Inflammatory macrophage treated with lipopolysaccharide for 4 hours (primary cell): ENCODE measurements at places on chromosomes 4 and X.

DNA sequence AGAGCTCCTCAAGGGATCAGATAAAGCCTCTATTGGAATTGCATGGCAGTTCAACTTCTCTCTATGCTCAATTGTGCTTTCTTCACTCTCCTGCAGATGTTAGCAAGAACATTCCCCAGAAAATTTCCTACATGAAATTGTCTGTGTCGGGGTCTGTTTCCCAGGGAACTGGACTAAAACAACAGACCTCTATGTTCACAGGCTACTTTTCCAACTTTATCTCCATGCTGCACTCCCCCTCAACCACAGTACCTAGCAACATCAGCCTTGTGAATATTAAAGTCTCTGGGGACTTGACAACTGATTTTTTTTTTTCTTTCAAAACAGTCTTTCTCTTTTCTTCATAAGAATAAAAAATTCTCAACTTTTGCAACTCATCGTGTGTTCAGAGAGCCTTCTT, 1470.8 kb upstream of the ADGRL3 start:
- no peak for DNase-seq

DNA sequence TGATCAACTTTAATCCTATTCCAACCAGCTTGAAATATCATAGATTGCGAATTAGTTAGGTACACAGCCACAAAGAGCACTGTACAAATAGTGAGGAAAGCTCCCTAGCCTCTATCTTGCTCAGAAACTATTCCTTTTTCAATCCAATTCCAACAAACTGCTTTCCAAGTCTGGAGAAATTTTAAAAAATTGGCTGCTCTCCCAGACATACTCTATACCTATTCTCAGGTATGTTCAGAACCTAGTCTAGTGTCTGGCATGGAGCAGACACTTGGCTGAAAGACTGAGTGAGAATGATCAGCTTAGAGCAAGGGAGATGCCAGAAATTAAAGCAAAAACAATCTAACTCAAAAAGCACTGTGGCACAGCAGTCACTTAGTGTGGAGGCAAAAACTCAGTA, 105.9 kb downstream of the SLC10A7 start:
- no peak for DNase-seq

- no peak for DNase-seq
These were observed 70.5 kb downstream of the GRIA2 start for GRCh38 chr4:157291071-157291470.

DNA sequence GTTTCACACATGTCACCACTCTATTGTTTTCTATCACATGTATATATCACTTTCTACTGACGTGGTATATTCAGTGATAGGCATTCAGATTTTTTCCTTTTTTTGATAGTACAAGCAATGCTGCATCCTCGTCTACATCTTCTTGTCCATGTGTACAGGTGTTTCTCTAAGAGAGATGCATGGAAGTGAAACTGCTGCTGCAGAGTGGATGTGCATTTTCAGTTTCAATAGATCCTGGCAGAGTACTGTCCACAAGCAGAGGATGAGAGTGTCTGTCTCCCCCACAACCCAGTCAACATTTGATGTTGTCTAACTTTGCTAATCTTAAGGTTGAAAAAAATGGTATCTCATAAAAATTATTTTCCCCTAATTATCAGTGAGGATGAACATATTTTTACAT, 194.0 kb upstream of the CASK start:
- no peak for DNase-seq

- peak; percentile 21 for DNase-seq
These were observed 1025.0 kb upstream of the PCDH10 start for GRCh38 chr4:132123870-132124623.

GRCh38 chr4:57344296-57344695, 234.1 kb upstream of the IGFBP7 start:
- no peak for DNase-seq

- no peak for DNase-seq
These were observed 30.8 kb upstream of the CD40LG start for GRCh38 chrX:136616987-136617685.

DNA sequence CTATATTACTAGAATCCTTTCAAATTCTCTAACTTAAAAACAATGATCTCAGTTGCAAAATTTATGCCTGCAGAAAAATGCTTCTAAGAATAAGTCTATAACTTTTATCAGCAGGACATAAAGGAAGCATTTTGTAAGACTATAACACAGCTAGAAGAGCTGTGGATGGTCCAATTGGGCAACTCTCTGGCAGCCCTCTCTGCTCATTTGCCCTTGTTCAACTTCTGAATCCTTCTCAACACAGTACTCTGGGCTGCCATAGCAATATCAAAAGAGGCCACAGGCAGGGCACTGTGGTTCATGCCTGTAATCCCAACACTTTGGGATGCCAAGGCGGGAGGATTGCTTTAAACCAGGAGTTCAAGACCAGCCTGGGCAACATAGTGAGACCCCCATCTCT, 88.5 kb downstream of the MID1 start:
- DNase-seq: no peak

DNA sequence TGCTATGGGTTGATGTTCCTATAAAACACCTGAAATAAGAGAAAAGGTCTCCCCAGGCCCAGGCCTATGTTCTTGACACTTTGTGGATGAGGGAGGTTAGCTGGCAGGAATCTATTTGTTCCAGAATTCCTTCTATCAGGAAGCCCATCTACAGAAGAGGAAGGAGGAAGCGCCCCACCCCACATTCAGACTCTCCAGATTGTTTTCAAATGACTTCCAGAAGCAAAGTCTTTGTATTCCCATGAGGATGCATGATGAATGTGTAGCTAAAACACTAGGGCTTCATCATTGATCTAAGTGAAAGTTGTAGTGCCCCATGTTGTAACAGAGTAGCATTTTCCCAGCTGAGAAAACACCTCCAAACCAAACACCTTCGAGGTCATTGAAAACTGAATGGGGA, 16.4 kb downstream of the OTC start:
- DNase-seq: no peak

DNA sequence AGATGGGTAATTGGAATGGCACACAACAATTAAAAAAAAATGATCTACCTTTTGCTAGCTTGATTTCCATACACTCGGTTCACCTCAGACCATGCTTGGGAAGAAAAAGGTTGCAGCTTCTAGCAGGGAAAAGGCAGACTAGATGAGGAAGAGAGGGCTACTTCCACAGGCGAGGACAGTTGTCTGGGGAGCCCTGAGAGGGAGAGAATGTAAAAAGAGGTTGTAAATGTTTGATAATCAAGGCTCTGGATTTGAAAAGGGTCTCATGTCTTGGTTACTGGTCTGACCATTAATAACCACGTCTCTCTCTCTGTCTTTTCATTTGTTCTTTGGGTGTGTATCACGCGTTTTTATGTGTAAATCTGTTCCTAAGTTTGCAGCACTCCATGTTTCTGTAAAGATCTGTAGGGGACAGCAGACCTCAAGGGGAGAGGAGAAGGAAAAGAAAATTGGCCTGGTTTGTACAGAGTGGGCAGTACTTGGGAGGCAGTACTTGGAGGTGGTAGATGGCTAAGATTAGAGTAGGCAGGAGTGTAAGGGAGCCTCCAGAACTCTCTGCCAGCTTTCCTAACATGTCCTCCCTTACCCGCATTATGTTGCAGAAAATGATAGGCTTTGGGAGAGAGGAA, 750 bp downstream of the ARMCX5 start:
- DNase-seq: no peak

DNA sequence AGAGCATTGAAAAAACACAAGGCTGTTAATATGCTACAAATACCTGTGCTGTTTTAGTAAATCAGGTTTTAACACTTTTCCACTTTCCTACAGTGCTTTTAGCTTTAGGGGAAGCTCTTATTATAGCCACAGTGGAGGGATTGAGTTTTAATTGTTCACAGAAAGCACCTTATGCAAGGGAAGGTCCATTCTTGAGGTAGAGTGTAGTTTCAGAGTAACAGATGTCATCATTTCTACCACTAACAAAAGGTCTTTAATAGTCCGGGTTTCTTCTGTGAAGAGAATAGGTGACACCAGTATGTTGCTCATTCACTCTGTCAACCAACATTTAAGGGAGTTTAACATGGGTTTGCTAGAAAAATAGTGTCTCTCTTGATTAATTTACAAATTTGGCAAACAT, 104.4 kb downstream of the STIM2 start:
- DNase-seq: no peak

- no peak for DNase-seq
These were observed 9.0 kb upstream of the INTU start for GRCh38 chr4:127623797-127624083.

GRCh38 chrX:72048510-72049455, 82.9 kb downstream of the RTL5 start:
- DNase-seq: no peak

GRCh38 chr4:153731239-153731638, 28.6 kb downstream of the RNF175 start:
- DNase-seq: peak; percentile 52

GRCh38 chr4:109207061-109207460, 95.4 kb downstream of the COL25A1 start:
- no peak for DNase-seq

DNA sequence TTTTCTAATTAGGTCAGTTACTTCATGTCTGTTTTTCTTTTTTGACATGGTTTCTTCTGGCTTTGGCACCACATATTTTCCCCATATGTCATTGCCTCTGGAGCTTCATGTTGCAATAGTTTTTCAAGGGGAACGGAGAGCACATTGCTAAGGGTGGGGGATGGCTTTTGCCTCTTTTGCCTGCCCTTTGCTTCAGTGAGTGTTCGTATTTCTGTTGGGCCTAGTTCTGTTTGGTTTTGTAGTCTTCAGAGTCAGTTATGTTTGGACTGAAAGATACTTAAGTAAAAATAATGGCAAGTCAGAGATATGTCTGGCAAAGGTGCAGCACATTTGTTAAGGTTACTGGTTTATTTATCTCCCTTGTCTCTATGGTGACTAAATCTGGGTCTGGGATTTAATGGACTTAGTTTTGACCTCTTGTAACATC, 29.1 kb downstream of the FHL1 start:
- no peak for DNase-seq

DNA sequence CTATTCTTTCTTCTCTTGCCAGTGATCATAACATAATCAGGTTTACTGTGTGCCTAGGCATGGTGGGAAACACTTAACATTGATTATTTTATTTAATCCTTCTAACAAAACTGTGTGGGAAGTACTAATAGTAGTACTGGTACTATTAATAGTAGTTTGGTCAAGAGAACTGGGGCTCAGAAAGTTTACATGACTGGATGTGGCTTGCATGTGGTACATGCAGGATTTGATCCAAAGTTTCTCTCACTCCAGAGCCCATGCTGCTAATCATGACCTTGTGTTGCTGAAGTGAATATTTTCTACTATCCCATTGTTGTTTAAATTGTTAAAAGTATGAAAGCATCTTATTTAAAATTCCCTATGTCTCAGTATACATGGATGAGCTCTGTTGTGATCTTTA, 78.4 kb downstream of the TMEM164 start:
- DNase-seq: no peak

DNA sequence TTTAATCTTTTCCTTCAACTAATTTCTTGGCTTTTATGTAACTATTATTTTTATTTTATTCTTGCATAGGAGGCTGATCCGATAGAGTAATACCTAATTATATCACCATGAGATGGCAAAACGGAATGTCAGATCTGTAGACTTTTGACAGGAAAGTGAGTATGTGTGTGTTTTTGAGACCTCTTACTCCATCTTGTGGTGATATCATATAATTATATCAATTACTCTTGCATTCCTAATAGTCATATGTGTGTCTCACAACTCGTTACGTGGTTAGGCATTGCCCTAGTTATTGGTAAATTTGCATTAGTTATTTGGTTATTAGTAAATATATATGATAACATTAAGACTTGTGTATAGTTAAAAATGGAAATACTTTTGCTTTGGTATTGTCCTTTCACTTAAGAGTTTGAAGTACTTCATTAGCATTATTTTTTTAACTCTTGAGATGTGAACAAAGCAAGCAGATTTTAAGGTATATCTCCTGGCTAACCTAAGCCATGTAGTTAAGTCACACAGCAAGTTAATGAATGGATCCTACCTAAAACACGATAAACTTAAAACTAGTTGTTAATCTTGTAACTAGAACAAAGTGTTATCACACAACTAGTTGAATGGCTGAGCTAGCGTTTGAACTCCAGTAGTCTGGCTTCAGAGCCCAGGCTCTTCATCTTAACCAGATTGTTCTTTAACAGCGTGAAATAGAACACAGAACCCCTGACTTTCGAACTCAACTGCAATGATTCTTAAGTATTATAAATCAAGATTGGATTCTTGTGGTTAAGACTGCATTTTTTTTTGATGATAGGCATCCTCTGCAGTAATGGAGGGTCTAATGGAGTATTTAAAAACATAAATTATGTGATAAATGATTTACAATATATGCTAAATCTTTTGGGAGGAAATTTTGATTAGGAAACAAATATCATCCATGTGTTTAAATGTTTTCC, 67.1 kb downstream of the PGRMC2 start:
- peak; percentile 17 for DNase-seq

DNA sequence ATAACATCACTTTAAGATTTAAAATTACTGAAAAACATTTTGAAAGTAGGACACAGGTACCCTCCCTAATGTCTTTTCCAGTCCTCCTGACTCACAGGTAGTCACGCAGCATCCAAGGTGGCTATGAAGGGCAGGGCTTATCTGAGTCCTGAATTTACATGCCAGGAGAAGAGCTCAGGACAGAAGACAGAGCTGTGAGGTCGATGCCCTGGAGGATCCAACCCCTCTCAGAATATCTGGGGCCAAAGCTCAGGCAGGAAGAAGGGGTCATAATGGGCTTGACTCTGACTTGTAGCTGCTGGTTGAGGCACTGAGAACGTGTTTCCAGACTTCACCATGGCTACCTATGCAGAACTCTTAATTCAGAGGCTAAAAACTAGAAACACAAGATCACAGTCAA, 177.5 kb downstream of the AASDH start:
- no peak for DNase-seq

- DNase-seq: no peak
These were observed 35.7 kb upstream of the MAB21L2 start for GRCh38 chr4:150546286-150546685.

DNA sequence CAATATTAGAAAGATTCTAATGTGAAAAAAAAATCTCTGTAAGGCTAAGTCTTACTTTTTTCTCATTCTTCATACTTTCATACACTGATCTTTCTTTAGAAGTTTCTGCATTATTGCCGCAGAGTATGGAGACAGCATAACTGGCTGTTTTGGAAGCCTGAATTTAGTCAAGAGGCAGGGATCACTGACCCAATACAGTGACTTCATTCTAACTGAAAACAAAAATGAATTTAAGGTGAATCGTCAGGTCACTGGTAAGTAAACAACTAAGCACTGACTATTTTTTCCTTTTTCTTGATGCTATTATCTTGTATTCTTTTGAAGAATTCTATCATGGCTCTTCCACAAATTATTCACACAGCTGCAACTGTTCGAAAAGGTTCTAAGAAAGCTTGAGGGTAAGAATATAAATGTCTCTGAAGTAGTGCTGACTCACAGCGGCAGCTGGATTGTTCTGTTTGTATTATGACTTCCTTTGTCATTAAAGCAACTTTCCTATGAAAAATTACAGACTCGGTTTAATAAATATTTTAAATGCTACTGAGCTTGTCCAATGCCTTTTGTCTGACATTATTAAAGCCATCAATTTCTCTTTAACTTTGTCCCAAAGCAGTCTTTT, 609.3 kb downstream of the FSTL5 start:
- DNase-seq: no peak

DNA sequence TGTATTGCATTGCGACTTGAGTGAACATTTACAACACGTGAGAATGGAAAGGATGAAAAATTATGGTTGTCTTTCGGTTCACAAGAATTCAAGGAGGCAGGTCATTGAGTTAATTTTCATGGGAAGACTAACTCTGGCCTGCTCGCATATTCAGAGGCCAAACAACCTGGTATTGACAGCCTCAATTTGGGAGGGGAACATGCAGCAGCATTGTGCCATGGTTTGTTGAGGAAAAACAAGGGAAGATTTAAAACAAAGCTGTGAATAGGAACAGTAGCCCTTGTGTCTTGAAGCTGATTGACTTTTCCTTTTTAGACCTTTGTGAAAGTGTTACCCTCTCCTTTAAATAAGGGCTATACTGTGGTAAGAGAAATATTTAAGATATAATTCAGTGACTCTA, 31.9 kb downstream of the FAT4 start:
- DNase-seq: no peak
